ENCODE measurements at places on chromosomes 6 and 20.
A peak's percentile ranks its signal among the peaks of the same experiment; 100 is the strongest.

- DNase-seq = no peak
Measured at GRCh38 chr6:74253261-74253660, 557.3 kb downstream of the CD109 start.

- DNase-seq = no peak
Measured at GRCh38 chr6:26214803-26215584, 127.8 kb downstream of the HFE start.

DNA sequence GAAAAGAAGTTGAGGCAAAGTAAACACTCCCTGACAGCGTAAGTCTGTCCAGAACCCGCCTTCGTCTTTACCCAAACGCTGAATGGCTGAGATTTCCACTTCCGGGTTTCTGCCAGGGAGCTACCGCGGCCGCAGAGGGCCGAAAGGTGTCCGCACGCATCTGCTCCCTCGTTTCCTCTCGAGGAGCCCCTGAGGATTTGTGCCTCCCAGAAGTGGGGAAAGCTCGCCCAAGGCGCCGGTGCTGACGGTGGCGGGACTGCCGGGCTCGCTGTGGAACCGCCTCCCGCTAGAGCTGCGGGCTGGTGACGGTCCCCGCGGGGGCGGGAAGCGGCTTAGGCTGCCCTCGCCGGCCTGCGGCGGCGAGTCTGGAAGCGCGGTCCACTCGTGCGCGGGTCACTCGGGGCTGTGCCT is 1760.2 kb upstream of the DEFB115 start:
- no peak for DNase-seq

DNA sequence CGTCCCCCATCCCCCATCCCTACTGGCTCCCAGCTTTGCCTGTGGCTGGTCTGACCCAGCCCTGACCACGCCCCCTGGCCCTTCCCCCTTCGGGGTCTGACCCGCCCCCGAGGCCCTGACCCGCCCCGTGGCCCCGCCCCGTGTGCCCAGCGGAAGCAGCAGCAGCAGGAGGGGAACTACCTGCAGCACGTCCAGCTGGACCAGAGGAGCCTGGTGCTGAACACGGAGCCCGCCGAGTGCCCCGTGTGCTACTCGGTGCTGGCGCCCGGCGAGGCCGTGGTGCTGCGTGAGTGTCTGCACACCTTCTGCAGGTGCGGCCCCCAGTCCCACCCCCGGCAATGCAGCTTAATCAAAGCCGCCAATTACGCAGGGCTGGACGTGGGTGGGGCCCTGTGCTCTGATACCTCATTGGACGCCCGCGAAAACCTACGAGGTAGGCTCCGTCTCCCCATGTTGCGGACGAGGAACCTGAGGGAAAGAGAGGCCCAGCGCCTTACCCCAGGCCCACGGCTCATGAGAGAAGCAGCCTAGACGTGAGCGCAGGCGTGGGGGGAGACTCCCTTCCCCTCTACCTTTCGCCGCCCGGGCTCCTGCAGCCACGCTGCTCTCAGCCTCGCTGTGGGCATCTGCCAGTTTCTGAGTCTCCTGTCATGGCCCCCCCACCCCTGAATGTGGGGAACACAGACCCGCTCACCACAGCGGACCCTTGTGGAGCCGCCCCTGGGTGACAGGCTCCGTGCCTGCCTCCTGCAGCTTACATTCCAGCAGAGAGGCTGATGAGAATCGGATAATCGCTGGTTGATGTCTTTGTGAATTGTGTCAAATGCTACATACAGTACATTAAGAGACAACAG is 12.8 kb downstream of the RBCK1 start:
- no peak for DNase-seq

DNA sequence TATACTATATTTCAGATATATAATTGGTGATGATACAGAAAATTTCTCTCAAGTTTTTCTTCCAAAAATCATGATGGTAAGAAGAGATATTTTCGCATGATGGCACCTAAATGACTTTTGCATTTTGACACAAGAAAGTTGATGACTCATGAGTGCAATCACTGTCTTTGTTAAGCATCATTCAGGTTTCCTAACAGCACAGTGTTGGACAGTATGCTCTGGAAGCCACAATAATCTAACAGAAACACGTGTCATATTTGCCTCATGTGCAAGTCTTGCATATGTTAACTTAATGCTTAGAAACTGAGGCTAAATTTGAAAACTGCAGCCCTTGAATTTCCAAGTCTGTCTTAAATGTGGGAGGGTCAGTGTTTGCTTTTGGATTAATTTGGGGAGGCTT is 533.5 kb downstream of the LMBRD1 start:
- no peak for DNase-seq

GRCh38 chr6:41343641-41344187 is 8.3 kb downstream of the NCR2 start:
- no peak for DNase-seq

DNA sequence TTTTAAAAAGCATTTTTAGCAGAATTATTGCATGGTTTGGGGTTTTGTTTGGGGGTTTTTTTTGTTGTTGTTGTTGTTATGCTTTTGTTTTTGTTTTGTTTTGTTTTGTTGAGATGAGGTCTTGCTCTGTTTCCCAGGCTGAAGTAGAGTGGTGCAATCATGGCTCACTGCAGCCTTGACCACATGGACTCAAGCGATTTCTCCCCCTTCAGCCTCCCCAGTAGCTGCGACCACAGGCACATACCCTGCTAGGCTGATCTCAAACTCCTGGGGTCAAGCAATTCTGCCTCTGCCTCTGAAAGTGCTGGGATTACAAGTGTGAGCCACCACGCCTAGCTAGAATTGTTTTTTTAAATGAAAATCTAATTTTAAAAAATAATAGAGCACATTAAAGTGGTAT is 35.7 kb downstream of the UBR2 start:
- no peak for DNase-seq

DNA sequence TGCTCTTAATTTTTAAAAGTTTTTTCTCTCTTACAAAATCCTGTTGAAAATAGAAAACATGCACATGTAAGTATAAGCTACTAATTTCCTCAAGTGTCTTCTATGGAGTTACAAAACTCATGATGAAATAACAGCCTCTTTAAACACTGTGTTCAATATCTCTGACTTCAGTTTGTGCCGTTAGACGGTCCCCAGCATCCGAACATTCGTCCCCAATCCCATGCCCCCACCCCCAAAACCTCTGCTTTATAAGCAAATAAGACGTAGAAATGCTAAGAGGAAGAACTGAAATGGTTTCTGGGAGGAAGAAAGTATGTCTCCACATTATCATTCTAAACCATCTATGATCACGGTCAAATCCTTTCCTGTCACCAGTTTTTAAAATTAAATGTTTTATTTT is 31.7 kb upstream of the MYB start:
- no peak for DNase-seq

- DNase-seq = no peak
Measured at GRCh38 chr20:12040261-12040660, 122.6 kb downstream of the BTBD3 start.

GRCh38 chr6:127641905-127642304 is 64.9 kb downstream of the C6orf58 start:
- no peak for DNase-seq

GRCh38 chr6:6716998-6717763 is 128.7 kb downstream of the LY86 start:
- no peak for DNase-seq

DNA sequence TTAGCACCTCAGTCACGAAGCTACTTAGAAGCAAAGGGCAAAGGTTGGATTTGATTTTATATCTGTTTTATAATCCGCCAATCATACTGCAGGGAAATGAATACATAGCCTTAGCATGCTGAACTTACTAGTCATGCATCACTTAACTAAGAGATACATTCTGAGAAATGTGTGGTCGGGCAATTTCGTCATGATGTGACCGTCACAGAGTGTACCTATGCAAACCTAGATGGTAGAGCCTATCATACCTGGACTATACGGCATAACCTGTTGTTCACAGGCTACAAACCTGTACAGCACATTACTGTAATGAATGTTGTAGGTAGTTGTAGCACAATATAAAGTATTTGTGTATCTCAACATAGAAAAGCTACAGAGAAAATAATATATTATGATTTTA is 345.2 kb upstream of the RGS17 start:
- no peak for DNase-seq

DNA sequence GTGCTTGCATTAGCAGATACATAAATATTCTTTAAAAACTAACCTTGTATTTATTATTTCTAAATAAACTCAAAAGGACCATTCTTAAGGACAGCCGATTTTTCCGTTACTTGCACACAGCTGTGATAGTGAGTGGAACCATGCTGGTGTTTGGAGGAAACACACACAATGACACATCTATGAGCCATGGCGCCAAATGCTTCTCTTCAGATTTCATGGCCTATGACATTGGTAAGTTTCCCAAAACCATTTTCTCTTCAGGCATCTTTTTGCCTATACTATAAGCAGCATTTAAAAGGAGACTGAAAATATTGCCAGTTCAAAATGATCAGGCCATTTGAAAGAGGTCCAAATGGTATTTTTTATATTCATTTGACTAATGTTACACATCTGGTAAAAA is 92.3 kb downstream of the ATRN start:
- DNase-seq = no peak

- no peak for DNase-seq
Measured at GRCh38 chr6:137917551-137918325, 50.7 kb downstream of the TNFAIP3 start.

GRCh38 chr6:165200178-165200577 is 109.2 kb downstream of the C6orf118 start:
- no peak for DNase-seq

DNA sequence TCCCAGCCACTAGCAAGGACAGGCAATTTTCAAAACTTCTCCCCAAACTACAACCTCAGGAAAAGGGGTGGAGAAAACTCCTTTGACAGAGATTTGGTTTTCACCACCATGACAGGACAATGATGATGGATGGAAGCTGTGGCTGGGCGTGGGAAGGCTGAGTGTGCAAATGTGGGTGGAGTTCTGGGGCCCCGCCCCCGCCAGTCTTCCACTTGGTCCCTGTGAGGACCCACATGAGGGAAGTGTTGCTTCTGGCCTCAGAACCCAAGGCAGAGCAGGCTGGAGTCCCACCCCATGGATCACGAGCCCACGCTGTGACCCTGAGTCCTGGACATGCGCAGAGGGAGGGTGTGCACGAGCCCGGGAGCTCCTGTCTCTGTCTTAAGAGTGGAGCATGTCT is 21.5 kb upstream of the MRGBP start:
- no peak for DNase-seq

GRCh38 chr6:113648698-113649097 is 208.4 kb upstream of the MARCKS start:
- no peak for DNase-seq

DNA sequence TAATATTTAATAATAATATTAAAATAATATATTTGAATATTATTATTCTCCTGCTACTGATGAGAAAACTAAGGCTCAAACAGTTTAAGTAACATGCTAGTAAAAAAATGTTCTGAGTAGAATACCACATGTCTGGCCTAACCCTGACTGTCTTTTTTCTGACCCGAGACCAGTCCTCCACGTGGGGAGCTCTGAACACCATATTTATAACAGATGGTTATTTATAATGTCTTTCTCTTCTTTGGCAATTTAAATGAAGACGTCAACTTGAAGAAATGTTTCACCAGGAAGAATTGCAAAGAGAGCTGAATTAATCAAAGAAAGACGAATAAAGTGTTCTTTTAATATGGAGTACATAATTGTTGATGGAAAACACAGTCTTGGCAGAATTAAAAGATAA is 82.0 kb downstream of the SLC22A3 start:
- no peak for DNase-seq

GRCh38 chr6:136405420-136406029 is 115.9 kb upstream of the BCLAF1 start:
- no peak for DNase-seq

DNA sequence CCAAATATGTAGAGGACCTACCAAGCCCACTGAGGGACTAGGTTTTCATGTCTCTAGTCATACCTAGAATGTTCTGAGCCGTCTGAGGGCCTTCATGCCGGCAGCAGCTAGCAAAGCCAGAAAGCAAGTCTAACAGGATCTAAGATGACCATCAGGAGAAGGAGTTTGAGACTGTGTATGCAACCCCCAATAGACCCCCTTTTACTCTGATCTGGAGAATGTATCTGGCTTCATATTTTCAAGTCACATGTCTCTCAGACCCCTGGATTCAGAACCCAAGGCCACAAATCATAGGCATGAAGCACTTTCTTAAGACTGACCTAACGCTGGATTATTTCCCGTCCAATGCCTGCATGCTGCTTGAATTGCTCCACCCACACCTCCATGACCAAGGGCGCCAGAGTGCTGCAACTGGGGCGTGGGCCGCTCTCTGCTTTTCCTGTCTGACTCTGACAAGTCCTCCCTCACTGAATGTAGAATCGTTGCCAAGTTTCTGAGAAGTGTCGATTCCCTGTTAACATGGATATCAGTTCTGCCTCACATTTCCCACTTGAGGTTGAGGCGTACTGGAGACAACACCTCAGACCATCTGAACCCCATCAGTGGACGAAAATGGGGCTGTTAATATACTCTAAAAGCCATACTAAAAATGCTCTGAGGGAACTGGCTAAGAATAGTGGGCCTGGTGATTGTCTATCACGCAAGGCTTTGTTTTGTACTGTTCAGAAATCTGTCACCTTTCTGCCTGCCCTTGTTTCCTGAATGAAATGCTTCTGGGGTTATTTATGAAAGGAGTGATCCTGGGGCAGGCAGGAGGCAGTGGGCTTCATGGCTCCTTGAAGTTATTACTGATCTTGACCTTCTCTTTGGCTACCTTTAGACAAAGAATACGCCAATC is 23.9 kb upstream of the ASXL1 start:
- peak; percentile 7 for DNase-seq

- no peak for DNase-seq
Measured at GRCh38 chr6:16654701-16655100, 106.6 kb downstream of the ATXN1 start.

- DNase-seq = no peak
Measured at GRCh38 chr20:42309050-42309449, 690.9 kb upstream of the CHD6 start.

DNA sequence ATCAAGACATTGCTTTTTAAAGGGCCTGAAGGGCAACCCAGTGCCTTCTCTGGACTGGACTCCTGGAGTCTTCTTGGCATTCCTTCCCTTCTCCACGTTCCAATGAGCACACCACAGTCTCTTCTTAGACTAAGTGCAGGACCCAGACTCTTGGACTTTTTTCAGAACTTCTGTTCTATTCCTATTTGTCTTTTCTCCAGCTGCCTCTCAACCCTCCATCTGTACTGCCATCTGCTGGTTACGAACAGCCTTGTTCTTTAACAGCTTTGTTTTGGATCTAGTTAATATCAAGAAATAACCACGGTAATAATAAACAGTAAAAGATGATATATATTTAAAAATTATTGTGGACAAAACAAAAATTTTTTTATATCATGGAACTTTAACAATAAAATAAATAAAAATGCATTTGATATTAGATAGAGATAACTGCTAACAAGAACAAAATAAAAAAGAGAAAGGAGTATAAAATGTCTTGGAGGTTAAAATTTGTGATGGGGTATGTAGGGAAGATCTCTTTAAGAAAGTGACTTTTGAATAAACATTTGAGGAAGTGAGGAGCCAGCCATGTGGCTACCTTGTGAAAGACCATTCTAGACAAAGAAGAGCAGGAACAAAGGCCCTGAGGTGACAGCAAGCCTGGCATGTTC is 105.1 kb upstream of the HCRTR2 start:
- no peak for DNase-seq

- no peak for DNase-seq
Measured at GRCh38 chr6:148530976-148531375, 188.3 kb downstream of the SASH1 start.

- DNase-seq = peak; percentile 56
Measured at GRCh38 chr20:59933296-59933848, at the start of gene SYCP2. Gene SYCP2, minus strand, starts transcription at chr20:59933637. Its CDS starts 11,224 bp downstream, at chr20:59922413.

GRCh38 chr6:160173806-160174527 is 52.4 kb downstream of the SLC22A1 start:
- no peak for DNase-seq

Measured in activated CD8-positive, alpha-beta memory T cell treated with anti-CD3 and anti-CD28 coated beads for 1 hour (primary cell).